CD14-positive monocyte (primary cell): ENCODE measurements at places on chromosomes 3 and 15.

- peak; percentile 100 for DNase-seq
These were observed 66.1 kb downstream of the SLC30A4 start for GRCh38 chr15:45456212-45457106.

- DNase-seq: no peak
These were observed 49.5 kb upstream of the STXBP5L start for GRCh38 chr3:120858521-120858920.

GRCh38 chr3:33831053-33831452 is 32.6 kb downstream of the PDCD6IP start:
- no peak for DNase-seq

- DNase-seq: no peak
These were observed 24.7 kb upstream of the SLC41A3 start for GRCh38 chr3:126108676-126109050.

- DNase-seq: no peak
These were observed 305.4 kb upstream of the ROPN1 start for GRCh38 chr3:124297062-124297980.

DNA sequence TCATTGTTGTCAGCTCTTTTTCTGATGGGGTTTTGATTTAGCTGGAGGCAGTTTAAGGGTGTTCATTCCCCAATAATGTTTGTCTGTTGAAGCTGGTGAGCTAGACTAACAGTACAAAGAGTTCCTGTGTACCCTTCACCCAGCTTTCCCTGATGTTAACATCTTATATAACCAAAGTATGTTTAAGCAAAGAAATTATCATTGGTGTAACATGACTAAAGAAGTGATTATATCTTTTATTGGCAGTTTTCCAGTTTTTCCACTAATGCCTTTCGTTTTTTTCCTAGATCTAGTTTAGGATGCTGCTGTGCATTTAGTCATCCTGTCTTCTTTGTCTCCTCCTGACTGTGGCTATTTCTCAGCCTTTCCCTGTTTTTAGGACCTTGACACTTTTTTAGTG is 165.6 kb downstream of the LPP start:
- DNase-seq: no peak

DNA sequence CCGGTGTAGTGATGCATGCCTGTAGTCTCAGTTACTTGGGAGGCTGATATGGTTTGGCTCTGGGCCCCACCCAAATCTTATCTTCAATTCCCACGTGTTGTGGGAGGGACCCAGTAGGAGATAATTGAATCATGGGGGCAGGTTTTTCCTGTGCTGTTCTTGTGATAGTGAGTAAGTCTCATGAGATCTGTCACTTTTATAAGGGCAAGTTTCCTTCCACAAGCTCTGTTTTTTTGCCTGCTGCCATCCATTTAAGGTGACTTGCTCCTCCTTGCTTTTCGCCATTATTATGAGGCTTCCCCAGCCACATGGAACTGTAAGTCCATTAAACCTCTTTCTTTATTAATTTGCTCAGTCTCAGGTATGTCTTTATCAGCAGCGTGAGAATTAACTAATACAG is 566.7 kb upstream of the NECTIN3 start:
- no peak for DNase-seq

DNA sequence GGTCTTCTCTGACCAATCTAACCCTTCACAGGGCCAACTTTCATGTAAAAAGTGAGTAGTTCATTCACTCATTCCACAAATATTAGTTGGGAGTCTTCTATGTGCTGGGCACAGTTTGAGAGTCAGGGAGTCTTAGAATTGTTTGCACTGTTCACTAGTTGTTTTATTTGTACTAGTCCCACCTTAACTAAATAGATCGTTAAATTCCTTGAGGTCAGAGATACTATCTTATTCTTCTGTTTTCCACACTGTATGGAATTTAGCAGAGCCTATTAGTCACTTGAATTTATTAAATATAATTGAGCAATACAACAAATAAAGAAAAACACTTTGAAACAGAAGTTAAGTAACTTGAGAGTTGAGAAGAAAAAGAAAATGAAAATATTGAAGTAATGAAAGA is 40.8 kb upstream of the SPTSSB start:
- no peak for DNase-seq

DNA sequence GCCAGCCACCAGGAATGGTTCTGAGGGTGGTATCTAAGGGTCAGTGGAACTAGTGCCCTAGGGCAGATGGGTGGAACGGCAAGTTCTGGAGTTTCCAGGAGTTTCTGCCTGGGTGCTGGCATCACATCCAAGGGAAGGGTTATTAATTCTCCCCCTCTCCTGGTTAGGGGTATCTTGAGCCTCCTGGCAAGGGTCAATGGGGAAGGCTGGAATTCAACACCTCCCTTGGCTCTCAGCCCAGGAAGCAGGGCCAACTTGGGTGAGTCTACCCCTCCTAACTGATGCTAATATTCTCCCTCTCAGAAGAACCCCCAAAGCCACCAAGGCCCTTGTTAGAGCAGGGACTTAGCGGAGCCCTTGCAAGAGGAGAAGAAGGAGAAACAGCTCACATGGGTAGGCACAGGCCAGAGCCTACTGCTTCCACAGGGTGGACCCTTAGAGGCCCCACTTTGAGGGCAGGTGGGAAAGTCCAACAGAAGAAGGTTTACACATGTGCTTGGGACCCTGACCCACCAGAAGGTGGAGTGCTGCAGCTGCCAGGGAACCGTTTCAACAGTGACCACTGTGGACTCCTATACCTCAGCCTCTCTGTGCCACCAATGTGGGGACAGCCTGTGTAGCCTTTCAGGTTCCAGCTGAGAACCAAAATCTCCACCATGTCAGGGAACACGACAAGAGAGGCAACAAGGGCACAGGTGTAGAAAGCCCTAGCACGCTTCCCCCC is 3.3 kb downstream of the TMEM115 start:
- no peak for DNase-seq

DNA sequence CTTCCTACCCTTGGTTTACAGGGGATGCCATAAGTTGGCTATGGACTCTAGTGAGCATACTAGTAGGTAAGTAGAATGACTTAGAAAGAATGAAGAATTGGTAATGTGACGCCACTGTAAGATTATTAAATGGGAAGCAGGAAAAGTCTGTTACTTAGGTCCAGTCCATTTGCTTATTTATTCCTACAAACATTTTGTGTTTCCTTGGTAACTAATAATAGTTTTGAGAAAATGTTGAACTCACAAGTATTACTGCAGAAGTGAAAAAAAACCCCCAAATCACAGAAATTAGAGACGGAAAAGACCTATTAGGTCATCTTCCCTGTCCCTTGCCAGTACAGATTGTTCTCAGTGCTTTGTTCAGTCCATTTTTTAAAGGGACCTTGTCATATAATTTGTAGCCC is 63.5 kb downstream of the CMSS1 start:
- DNase-seq: no peak

DNA sequence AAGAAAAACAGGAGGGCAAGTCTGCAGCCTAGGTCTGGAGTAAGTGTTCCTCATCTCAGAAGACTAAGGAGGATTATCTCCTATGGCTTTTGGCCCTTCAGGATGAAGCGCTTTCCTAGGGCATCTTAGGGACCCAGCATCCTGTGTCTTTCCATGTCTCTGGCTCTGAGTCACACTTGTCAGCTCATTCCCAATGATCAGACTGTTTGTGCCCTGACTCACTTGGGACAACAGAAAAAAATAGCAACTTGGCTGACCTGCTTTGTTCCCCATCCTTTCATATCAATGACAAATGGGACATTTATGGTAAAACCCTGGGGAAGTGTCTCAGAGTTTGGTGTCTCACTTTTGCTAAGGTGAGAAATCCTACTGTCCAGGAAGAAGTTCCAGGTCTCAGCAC is 76.2 kb upstream of the OXTR start:
- no peak for DNase-seq

DNA sequence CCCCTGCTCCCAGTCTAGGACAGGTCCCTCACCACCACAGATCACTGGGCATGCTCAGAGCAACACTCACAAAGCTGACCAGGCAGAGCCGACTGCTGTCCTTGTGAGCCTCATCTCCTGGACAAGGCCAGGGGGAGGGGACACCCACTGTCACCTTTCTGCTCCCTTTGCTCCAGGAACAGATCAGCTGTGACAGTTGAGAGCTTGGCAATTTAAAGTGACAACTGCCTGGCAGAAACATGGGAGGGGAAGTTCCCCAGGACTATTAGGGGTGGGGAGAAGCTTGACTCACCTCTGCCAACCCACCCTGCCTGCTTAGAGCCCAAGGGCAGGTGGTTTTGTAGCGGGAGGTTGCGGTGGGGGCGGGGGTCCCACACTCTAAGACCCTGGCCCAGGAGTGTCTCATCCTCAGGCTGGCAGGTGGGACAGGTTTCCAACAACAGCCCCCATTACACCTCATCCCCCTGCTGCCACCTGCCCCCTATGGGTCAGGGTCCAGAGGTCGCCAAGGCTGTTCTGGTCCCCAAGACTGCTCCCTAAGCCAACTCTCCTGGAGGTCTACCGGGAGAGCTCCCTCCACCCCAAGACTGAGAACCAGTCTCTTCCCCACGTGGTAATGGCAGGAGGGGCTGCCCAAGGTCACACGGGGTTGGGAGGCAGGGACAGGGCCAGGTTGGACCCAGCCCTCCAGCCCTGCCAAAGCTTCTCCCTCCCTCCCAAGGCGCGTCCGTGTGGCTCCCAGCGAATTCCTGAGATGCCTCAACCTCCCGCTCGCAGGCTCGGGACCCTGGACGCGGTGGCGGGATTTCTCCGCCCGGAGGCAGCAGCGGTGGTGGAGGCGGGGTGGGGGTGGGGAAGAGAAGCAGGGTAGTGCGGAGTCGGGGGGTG is 80.4 kb downstream of the IQSEC1 start:
- no peak for DNase-seq

- no peak for DNase-seq
These were observed 31.9 kb upstream of the ZNF280D start for GRCh38 chr15:56765251-56765650.

- DNase-seq: no peak
These were observed 264.7 kb upstream of the KCNH8 start for GRCh38 chr3:18883571-18883970.

DNA sequence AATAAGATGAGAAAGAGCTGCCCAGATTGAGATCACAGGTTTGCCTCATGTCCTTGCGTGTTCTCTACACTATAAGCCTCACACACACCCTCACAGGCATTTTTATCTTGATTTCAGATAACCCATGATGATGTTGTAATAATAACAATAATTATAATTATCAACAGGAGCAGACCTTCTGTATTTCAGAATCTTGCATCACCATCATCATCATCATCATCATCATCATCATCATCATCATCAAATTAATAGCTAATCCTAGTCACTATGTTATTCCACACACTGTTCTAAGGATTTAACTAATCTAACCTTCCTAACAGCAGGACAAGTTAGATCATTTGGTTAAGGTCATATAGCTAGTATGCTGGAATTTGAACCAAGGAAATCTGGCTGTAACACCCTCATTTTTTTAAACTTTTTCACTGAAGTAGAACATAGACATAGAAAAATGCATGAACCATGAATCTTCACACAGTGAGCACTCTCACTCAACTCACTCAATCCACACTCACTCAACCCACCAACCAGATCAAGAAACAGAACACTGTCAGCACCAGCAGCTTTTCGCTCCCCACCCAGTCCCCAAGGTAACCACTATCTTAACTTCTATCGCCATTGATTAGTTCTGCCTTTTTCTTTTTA is 1.8 kb upstream of the SH2D7 start:
- no peak for DNase-seq

DNA sequence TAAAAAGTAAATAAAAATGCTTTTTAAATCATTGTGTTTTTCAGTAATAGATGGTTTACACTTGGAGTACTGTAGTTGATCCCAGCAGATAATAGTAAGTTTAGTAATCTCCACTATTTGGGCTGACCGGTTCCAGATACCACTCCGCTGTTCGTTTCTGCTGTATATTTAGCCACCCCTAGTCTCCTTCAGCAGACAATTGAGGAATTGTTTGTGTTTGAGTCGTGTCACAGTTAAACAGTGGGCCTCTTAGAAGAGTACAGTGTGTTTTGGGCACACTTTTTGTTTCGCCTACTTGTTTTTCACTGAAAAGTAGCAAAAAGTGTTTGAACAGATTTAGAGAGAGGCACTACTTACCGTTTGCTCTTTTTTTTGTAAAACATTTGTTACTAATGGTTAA is 33.2 kb downstream of the PAK2 start:
- no peak for DNase-seq

DNA sequence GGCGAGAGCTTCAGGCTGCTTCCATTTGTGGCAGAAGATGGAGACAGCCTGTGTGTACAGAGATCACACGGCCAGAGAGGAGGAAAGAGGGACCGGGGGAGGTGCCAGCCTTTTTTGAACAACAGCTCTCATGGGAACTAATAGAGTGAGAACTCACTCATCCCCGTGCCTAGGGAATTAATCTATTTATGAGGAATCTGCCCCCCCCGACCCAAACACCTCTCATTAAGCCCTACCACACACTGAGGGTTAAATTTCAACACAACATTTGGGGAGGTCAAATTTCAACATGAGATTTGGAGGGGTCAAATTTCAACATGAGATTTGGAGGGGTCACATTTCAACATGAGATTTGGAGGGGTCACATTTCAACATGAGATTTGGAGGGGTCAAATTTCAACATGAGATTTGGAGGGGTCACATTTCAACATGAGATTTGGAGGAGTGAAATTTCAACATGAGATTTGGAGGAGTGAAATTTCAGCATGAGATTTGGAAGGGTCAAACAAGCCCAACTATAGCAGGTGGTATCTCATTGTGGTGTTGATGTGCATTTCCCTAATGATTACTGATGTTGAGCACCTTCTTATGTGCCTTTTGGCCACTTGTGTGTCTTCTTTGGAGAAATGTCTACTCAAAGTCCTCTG is 20.6 kb upstream of the RFTN1 start:
- no peak for DNase-seq

DNA sequence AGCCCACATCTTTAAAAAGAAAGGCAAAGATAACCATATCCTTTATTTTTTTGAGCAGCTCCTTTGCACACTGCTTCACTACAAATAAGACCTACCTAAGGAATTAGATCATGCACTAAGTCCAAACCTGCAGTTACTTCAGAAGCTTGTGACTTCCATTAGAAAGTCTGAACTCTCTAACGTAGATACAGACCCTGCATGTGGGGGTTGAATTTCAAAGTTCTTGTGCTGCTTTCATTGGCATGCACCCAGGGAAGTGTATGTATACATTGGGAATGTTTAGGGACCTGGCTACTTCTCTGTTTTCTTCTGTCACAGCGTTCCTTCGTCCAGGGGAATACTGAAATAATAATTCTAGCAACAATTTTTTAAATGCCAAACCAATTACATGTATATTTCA is 185.2 kb upstream of the IL12A start:
- no peak for DNase-seq

DNA sequence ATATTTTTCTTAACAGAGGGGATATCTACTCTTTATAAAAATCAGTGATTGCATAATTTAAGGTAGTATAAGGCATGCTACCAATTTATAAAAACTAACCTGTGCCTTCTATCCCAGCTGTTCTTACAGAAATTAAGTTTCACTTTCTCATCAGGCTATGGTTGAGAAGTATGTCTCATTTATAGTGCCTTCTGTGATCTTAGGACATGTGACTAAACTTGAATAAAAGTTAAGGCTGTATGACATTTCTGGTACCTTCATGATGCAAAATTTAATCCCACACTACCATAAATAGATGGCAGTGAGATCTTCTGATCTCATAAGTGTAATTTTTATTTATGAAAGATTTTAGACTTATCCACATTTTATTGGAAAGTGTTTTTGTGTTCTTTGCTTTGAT is 12.6 kb downstream of the TIPARP start:
- no peak for DNase-seq
